ENCODE measurements at places on chromosomes 6 and 20. TPM values are rescaled to one million over a fixed set of nuclear protein-coding genes. Genes with fewer than 3 reads are reported as not detected.

DNA sequence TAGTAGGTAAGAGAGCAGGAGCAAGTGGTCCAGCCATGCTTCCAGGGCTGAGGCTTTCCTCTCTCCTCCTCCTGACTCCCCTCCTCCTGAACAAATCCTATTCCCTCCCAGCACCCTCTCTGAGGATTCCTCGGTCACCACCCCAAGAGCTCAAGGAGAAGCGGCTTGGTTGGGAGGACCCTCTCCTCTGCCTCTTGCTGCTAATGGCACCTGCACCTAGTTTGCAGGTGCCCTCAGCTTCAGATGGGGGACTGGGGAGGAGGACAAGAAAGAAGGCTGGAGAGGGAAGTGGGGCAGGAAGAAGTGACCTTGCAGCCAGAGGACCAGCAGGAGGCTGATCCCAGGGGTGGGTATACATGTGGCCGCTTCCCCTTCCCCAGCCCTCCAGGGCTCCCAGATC, 17.5 kb downstream of the NCR2 start:
- no peak for DNase-seq

DNA sequence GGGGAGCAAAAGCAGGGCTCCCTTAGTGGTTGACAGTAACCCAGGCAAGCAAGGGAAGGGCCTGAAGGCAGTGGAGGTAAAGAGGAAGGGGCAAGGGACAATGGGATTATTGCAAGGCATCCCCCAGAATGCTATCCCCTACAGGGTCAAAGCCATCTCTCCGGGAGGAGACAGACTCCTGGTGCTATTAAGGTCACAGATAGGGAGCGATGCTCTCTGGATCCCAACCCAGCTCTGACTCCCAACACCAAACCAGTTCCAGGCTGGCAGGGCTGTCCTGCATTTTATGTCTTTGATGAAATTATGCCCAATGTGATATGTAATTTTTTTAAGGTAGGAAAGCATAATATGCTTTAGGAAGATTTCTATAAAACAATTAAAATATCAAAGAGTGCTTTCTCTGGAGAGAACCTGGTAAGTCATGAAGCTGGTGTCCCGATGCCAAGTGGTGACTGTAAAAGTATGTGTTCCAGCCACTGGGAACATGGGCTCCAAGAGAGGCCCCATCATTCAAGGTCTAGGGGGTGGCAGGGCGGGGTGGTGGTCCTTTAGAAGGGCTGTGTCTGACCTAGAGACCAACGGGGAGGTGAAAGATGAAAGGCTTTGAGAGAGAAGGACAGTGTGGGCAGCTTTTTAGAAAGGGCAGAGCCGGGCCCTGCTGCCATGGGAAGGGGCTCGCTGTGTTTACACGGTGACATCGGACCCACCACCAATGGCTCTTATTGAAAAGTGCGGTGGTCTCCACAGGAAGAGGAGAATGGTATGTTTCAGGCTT, 276.5 kb downstream of the CDC5L start:
- DNase-seq, result no peak

FRMD1 gene
- not detected for total RNA-seq

DNA sequence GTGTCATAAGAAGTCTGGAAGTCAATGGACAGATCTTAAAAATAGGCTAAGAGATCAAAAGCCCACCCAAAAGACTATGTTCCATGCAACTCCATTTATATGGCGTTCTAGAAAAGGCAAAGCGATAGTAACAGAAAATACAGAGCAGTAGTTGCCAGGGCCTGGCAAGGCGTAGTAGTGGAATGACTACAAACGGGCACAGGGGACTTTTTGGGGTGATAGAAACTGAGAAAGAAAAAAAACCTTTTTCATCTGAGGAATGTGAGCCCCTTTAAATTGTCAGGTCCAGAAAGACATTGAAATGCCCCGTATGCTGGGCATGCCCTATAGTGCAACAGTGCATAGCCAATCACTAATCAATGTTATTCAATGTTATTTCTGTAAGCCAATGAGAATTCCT, 47.2 kb upstream of the FAM50B start:
- DNase-seq, result no peak

GRCh38 chr6:154579046-154579445, 68.6 kb upstream of the CNKSR3 start:
- no peak for DNase-seq

- peak; percentile 84 for DNase-seq
Measured at GRCh38 chr20:34604980-34605788, 46.7 kb downstream of the MAP1LC3A start.

DNA sequence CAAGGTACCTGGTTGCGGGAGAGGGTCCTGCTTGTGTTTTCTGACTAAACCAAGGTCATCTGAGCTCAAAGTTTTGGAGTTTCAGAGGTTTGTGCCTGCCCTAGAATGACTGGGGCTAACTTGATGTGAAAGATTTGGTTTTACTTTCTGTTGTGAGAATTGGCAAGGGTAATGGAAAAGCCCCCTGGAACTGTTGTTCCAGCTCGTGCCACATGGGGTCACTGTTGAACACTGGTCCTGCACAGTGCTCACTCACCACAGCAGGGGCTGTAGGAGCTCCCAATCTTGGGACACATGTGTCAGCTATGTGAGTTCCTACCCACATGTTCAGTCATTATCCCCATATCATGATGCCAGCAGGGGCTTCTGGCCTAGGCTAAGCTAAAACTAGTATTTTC, 6.5 kb downstream of the TGM6 start:
- peak; percentile 28 for DNase-seq

GRCh38 chr20:40582531-40582930, 106.5 kb downstream of the MAFB start:
- no peak for DNase-seq
